H1 (cell line): ENCODE measurements at places on chromosomes 2 and 18. TPM values are rescaled to one million over a fixed set of nuclear protein-coding genes. Genes with fewer than 3 reads are reported as not detected.

- DNase-seq, result no peak
Observed at GRCh38 chr2:88880441-88880953, 189.0 kb downstream of the RPIA start.

DNA sequence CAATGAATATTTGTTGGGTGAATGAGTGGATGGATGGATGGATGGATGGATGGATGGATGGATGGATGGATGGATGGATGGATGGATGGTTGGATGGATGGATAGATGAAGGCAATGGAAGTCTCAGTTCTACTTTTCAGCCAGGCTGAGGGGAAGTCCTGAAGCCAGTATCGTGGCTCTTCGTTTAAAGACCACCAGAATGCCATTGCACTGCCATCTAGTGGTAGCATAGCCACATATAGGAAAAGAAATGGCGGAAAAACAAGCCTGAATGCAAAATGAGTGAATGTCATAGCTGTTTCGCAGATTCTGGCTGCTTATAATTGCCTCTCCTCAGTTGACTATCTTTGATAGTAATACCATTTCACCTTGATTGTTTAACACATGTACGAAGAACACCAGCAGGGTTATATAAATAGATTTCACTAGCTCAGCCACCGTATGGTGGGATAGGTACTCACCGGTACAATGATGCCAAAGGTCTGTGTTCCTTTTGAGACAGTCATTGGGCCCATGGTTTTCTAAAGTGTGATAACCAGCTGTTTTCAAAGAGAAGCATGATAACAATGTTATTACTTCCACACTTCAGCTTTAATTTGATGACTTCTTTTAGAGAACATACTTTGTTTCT, 62.3 kb upstream of the GREB1L start:
- no peak for DNase-seq

- no peak for DNase-seq
Observed at GRCh38 chr2:176455816-176456291, 186.6 kb downstream of the MTX2 start.

DNA sequence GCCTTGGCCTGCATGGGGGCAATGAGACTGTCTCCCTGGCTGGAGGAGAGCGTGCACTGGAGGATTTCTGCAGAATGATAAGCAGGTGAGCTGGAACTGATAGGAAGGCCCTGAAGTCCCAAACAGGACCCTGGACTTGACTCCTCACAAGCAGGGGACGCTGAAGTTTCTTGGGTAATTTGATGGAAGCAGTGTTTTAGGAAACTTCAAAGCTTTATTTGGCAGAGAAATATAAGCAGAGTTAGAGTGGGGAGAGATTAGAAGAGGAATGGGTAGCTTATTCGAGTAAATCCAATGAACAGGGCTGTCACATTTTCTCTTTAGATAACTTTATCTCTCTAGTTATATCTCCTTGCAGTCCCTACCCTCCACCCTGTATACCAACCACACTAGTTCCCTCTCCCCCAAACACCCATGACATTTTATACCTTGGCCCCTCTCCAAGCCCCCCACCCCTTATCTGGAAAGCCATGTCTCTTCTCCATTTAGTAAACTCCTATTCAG, 73.6 kb upstream of the IGFBP5 start:
- DNase-seq, result no peak

DNA sequence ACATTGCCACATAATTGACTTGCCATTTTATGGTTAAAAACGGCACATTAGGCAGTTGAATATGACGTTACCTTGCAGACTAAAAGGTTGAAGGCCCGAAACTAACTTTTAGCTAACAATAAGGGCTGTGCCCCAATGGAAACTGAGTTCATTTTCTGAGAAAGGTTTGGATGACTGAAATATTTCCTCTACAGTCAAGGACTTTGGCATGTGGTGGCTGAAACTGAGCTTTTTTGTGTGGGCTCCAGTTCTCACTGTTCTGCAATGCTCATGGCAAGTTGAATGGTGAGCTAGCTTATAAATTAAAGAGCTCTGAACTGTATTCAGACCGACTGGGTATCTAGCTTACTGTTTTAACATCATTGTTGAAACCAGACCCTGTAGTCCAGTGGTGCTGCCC, 23.8 kb upstream of the TXNDC2 start:
- DNase-seq, result no peak

DNA sequence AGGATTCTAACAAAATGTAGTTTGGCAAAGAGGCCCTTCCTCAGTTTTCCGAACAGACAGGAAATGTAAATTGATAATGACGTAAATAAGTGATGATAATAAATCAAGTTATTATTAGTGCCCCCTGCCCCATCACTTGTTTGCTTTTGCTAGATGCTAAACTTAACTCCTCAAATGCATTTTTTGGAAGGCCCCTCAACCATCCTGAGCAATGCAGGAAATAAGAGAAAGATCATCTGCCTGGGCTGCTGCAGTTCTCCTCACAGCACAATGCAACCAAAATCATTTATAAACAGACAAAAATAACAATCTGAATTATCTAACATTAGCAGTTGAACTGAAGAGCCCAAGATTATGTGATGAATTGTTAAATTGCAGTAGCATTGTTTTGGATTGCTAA, 62.6 kb upstream of the PSMD14 start:
- DNase-seq, result no peak

- DNase-seq, result no peak
Observed at GRCh38 chr2:237464757-237465391, 22.2 kb upstream of the MLPH start.

The OSBPL1A gene
- 29.9 and 53.2 TPM in 2 replicates for polyA plus RNA-seq

GRCh38 chr2:122506620-122507019, 751.2 kb downstream of the TSN start:
- DNase-seq, result no peak

DNA sequence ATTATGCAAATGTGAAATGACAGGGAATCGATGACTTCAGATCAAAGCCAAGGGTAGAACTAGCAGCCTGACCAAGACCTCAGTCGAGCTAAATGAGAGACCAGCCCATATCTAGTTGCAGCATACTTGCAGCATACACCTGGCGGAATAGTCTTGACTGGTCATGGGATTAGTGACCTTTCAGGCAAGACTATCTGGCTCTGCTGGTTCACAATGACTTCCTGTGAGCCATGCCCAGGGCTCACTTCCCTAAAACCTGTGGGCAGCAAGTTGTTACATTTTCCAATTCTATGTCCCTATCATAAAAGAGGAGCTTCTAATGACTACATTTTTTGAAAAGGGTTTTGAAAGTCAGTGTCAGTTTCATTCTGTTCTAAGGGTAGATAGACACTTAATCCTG, 1624.9 kb upstream of the CELF4 start:
- DNase-seq, result no peak

DNA sequence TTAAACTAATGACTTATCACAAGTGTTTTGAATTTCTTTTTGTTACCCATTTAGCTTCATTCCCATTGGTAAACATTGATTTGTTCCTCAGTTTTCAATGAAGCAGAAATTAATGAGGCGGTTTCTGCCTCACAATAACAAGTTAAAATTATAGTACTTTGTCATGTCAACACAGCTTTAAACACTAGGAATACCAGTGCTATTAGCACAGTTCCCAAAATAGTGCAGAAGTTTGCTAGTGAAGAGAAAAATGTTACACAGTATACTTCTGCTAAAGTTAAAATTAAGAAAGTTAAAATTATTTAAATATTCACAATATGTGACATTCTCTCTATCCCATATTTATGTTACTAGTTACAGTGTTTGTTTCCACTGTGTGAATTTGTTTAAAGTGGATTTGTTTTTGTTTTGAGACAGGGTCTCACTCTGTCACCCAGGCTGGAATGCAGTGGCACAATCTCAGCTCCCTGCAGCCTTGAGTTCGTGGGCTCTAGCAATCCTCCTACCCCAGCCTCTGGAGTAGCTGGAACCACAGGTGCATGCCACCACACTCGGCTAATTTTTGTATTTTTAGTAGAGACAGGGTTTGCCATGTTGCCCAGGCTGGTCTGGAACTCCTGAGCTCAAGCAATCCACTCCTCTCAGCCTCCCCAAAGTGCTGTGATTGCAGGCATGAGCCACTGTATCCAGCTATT, 3.8 kb upstream of the CHN1 start:
- no peak for DNase-seq

- no peak for DNase-seq
Observed at GRCh38 chr2:136207665-136208064, 89.7 kb upstream of the CXCR4 start.

- DNase-seq, result no peak
Observed at GRCh38 chr2:65450393-65450792, 18.0 kb upstream of the SPRED2 start.

The GALNT5 gene
- 0.02 TPM in 2 replicates for polyA plus RNA-seq

GRCh38 chr2:113291191-113291590, 12.5 kb upstream of the PAX8 start:
- no peak for DNase-seq

The CTAGE1 gene
- not detected in 2 replicates for polyA plus RNA-seq

The TMEM200C gene
- polyA plus RNA-seq, result 3.4 and 4.2 TPM in 2 replicates

The FABP1 gene
- 0.09 TPM in 1 of 2 replicates, not detected in the other for polyA plus RNA-seq

GRCh38 chr18:38539856-38540255, 974.3 kb upstream of the CELF4 start:
- no peak for DNase-seq
